ENCODE measurements at places on chromosomes 2 and 18. TPM values are rescaled to one million over a fixed set of nuclear protein-coding genes. Genes with fewer than 3 reads are reported as not detected.

- peak; percentile 59 for DNase-seq
Measured at GRCh38 chr2:209648714-209649113, 122.9 kb upstream of the UNC80 start.

GRCh38 chr18:63168287-63168686, 151.3 kb downstream of the BCL2 start:
- no peak for DNase-seq

DNA sequence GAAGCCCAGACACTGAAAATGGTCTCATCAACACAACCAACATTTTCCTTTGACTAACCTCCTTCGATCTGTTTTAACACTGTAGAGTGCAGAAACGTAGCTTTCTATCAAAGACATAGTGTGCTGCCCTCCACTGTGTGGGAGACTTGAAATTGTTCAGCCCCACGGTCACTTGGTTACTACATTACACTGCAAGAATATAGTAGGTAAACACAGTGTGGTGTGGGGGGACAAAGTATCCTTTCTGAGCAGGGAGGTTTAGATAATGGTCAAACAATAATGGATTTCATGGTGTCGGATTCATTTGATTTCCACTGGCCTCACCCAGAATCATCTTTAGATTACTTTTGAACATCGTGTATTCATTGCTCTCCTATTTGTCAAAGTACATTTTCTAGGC, 181.0 kb downstream of the ERBB4 start:
- no peak for DNase-seq

- no peak for DNase-seq
Measured at GRCh38 chr2:233447506-233448219, 93.4 kb downstream of the DGKD start.

DNA sequence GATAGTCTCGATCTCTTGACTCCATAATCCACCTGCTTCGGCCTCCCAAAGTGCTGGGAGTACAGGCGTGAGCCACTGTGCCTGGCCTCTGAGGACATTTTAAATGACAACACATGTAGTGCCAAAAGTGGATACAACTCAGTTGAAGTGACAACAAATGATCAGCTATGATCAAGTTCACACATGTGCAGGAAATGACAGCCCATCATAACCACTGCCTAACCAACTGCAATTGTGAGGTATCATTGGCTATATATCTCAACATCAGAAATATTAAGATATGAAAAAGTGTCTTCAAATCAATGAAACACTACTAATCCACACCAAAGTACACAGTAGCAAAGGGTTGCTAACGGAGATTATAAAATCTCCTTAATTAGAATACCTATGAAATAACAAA, 84.8 kb downstream of the DTNB start:
- no peak for DNase-seq

DNA sequence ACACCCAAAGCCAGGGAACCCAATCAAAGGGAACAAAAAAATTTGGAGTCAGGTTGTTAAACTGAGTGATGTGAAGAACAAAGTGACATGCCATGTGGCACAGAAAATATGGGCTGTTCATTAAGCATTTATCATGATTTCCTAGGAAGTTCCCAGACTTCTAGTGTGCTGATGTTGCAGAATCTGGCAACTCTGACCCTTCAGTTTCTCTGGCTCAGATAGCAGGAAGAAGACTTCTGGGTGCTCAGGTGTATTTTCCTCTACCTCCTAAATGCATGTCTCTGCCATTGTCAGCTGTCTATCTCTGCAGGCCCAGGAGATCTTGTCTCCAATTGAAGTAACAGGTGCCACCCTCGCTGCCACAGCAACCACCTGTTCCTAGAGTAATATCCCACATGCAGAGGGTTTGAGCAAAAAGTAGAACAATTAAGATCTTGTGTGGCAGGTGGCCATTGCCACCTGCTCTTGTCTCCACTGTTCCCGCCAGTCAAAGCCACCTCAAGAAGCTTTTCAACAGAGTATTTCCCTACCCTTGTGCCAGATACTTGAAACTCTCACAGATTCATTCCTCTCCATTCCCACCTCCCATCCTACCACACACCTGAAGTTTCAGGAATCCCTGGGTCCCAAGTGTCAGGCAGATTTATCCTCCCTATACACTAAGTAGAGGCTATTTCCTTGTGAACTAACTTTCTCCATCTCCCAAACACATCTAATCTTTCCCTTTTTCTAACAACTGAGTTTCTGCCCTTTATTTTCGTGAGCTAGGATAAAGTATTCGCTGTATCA, 533.7 kb upstream of the CHAC2 start:
- no peak for DNase-seq

Gene MAPK4
- not detected for total RNA-seq

Gene NTSR2
- total RNA-seq: not detected
